ENCODE measurements at places on chromosomes 16 and 17. TPM values are rescaled to one million over a fixed set of nuclear protein-coding genes. Genes with fewer than 3 reads are reported as not detected.

Gene TCAP
- 0.33 TPM for total RNA-seq

Gene VMO1
- 0.11 TPM for total RNA-seq

Gene CD79B
- 0.12 TPM for total RNA-seq

Gene CFAP52
- total RNA-seq = 0.11 TPM

Gene PRAC1
- not detected for total RNA-seq

Gene KRT32
- total RNA-seq = not detected

Gene STAT5A
- total RNA-seq = 8.1 TPM

Gene ZNF500
- total RNA-seq = 11.6 TPM

Data from uterine smooth muscle cell (primary cell).